ENCODE measurements at places on chromosomes 1 and 21.

GRCh38 chr1:25683177-25683576 lies 66.6 kb downstream of the MAN1C1 start:
- no peak for DNase-seq

DNA sequence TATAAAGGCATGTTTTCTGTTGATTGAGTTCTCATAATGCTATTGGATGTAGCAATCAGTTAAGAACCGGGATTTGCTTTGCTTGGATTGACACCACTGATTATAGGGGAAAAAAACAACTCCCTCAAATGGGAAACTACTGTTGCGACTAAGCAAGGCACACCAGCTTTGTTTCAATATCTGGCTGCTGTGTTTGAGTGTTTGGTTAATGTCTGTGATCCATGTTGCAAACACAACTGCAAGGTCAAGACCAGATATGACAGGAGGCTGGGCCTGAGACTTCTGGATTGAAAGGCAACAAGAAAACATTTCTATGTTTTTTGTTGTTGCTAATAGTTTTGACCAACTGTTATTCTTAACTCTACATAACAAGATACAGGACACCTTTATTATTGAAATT lies 50.7 kb downstream of the MTR start:
- DNase-seq = no peak

DNA sequence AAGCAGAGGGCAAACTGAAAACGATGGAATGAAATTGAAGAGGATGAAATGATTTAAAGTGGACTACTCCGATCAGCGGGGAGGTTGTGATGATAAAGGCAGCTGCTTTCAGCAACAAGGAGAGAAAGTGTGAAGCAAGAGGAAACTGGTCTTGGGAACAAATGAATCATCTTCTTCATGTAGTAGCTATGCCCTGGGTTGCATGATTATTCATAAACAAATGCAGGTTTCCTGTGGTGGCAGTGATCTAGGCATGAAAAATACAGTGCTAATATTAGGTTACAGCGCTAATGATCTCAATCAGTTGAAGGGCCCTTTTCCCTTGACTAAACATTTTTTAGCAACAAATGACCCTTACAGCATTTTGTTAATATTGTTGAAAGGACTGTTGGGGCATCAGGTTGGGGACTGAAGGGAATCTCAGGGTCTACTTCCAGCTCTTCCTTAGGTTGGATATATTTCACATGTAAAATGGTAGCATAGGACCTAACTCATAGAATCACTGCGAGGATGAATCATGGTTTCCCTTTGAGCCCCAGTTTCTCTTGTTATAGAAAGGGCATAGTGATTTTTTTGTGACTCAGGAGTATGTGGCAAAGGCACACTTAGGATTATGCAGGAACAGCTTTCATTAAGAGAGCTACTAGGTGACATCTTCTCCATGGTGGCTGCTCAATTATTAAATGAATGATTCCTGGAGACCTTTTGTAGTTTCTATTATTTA lies 1.9 kb upstream of the ZFYVE9 start:
- peak; percentile 7 for DNase-seq

DNA sequence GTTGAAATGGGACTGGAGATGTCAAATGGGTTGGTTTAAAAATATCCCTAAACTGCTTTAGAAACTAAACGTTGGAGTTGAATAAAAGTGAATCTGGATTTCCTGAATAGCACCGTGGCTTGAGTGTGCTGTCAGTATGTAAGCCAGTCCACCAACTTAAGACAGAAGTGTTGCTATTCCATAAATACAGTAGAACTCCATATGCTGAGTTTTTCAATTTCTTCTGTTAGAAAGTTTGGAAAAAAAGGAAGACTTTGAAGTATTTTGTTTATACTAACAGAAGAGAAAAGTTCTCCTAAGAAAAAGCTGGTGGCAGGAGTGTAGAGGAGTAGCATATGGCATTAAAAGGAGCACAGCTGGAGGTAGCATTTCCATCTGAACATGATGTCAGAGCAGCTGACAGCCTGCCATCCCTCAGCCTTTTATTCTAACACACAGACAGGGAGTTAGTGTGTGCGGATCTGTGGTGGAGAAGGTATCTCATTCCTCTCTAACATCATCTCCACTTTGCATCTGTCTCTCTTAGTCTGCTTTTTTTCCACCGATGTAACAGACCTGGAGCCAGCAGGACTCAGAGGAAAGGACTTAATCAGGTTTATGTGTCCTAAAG lies at the start of gene ZBTB18:
ZBTB18 (plus strand) TSS at position 449 of the 610 bp plus-strand sequence; CDS start at position 598, 149 bp downstream.
- no peak for DNase-seq

- DNase-seq = no peak
These were observed 11.2 kb upstream of the VPS45 start for GRCh38 chr1:150056407-150056806.

DNA sequence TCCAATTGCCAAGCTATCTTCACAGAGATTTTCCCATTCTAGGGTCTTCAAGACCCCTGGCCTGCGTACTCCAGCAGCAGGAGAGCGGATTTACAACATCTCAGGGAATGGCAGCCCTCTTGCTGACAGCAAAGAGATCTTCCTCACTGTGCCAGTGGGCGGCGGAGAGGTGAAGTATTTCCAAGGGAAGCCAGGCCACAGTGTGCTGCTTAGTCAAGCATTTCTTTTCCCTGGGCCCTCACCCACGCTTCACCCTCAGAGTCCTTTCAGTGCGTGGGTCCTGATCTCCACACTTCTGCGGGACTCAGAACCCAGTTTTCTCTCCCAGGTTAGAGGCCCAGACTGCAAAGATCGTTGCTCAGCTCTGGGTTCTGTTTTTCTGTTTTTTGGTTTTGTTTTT lies 13.1 kb downstream of the CDCA8 start:
- no peak for DNase-seq
